ENCODE measurements at places on chromosomes 2 and 18.

DNA sequence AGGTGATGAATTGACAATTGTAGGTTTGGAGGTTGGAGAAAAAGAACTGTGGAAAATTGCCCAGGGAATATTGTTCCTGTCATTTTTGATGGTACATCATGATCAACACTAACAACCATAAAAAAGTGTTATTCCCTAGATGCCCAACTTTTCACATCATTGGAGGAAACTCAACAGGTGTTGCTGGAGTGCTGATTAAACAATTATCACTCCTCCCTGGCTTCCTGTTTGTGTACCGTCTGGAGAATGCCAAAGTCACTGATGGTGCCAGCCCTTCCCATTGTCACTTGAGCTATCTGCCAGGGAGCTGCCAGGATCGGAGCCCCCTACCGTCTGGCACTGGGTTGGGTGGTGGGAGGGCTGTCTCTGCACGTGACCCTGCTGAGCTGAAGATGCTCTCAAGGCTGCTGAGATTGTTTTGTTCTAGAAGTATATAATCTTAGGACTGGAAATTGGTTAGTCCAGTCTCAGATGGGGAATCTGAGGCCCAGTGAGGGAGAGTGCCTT lies 156.9 kb downstream of the PRKCE start:
- DNase-seq, result peak; percentile 37

- DNase-seq, result no peak
Observed at GRCh38 chr2:81981585-81981984, 1677.0 kb upstream of the LRRTM1 start.

DNA sequence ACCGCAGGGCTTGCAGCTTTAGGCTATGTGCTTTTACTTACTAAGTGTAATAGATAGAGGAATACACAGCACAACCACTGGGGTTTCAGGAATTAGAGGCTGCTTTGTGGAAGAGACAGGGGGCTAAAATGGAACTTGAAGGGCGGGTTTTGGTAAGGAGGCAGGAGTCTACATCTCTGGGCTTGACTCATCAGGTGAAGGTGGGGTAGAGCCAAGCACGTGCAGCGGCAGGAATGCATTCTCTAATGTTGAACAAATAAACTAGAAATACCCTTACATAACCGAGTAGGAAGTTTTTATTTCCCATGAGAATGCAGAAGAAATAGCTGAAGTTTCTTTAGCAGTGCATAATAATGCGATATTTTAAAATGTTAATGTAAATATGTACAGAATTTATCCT lies 673.8 kb upstream of the SALL3 start:
- DNase-seq, result no peak

DNA sequence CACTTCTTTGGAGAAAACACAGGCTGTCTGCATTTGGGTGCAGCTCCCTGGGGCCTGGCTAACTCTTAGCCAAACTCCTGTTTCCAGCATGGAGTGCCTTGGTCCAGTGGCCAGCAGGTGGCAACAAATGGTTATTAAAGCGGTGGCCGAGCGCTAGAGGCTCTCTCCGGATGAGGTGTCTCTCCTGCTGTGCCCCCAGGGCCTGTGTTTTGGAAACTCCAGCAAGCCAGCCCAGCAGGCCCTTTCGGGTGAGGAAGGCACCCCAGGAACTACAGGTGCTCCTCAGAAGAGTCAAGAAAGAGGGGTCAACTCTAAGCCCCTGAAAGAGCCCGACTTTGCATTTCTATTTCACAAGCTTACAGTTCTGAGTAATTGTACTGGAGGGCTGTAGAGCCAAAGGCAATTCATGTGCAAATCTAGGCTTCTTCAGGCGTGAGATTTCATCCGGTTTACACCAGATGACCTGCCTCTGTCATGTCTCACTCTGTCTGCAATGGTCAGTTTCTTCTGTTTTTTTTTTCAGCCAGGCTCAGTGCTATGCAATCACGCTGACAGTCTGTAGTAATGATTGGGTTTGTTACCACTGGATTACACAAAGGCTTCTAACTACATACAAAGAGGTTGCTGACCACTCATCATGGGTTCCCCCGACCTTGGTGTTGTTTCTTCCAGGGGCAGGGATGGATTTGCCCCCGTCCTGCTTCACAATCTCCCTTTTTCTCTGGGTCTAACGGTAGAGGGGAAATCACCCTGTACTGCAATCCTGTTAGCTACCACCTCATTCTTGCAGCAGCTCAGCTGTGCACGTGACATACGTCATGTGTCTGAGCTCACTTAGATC lies 7.6 kb upstream of the CHRNA1 start:
- peak; percentile 51 for DNase-seq

- DNase-seq, result no peak
Observed at GRCh38 chr2:28163028-28163427, 229.6 kb upstream of the FOSL2 start.

- DNase-seq, result no peak
Observed at GRCh38 chr2:71700041-71700657, 246.8 kb downstream of the DYSF start.
